Gastroesophageal sphincter (tissue), 4 donors: ENCODE measurements at places on chromosomes 1 and 21. TPM values are rescaled to one million over a fixed set of nuclear protein-coding genes. Genes with fewer than 3 reads are reported as not detected.

- no peak for ATAC-seq
These were observed 18.1 kb upstream of the SNX27 start for GRCh38 chr1:151593730-151594129.

GRCh38 chr21:21204366-21204996 lies 206.3 kb downstream of the NCAM2 start:
- ATAC-seq = no peak

GRCh38 chr1:85576266-85576641 lies 4.3 kb upstream of the CCN1 start:
- ATAC-seq = no peak

DNA sequence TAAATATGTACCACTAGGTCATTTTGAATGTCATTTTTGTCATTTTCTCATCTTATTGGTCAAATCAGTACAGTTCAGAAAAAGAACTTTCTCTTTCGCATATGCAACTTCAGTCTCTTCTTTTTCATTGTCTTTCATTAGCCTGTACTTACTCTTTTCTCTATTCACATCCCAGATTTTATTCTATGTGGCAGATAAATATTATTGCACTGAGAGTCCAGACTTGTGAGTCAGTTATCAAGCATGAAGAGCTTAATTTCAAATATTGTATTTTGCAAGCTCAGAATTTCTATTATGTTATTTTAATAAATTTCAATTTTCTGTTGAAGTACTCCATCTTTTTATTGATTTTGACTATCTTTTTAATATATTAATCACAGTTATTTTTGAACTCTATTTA lies 105.2 kb upstream of the PALMD start:
- no peak for ATAC-seq

GRCh38 chr1:110945626-110946025 lies 18.1 kb downstream of the LRIF1 start:
- no peak for ATAC-seq

DNA sequence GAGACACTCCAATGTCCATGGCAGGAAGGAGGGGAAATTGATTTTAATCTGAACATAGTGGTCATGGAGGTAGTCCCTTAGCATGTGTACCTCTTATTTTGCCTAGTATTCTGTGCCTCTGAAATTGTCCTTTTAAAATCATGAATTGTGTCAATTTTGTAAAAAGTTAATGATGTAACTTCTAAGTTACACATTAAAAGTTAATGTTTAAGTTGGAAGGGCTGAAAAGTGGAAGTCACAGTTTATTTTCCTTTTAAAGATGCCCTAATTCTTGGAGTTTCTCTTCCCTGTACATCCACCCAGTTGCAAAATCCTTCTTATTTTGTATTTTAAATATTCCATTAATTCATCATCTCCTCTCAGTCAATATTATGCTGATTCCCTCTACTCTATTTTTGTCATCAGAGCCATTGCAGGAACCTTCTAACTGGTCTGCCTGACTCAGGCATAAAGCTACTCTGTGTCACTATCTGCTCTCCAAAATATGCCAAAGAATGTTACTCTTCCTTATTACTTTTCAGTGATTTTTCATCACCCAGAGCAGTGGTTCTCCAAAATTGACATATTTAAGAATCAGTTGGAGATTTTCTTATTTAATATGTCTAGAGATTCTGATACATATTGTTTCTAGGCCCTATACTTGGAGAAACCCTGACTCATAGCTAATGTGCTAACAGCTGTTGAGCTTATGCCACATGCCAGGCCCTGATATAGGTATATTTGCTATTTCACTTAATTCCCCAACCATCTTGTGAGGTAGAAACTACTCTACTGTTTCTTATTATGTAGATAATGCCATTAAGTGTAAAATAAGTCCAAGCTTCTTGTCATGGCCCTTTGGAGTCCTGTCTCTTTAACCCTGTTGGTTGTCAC lies 5.1 kb downstream of the HOOK1 start:
- ATAC-seq = no peak

- ATAC-seq = no peak
These were observed 43.4 kb downstream of the SHCBP1L start for GRCh38 chr1:182909578-182909977.

- no peak for ATAC-seq
These were observed 101.0 kb upstream of the GUCA2B start for GRCh38 chr1:42052072-42052699.

GRCh38 chr1:85934516-85934915 lies 222.1 kb downstream of the COL24A1 start:
- ATAC-seq = no peak

DNA sequence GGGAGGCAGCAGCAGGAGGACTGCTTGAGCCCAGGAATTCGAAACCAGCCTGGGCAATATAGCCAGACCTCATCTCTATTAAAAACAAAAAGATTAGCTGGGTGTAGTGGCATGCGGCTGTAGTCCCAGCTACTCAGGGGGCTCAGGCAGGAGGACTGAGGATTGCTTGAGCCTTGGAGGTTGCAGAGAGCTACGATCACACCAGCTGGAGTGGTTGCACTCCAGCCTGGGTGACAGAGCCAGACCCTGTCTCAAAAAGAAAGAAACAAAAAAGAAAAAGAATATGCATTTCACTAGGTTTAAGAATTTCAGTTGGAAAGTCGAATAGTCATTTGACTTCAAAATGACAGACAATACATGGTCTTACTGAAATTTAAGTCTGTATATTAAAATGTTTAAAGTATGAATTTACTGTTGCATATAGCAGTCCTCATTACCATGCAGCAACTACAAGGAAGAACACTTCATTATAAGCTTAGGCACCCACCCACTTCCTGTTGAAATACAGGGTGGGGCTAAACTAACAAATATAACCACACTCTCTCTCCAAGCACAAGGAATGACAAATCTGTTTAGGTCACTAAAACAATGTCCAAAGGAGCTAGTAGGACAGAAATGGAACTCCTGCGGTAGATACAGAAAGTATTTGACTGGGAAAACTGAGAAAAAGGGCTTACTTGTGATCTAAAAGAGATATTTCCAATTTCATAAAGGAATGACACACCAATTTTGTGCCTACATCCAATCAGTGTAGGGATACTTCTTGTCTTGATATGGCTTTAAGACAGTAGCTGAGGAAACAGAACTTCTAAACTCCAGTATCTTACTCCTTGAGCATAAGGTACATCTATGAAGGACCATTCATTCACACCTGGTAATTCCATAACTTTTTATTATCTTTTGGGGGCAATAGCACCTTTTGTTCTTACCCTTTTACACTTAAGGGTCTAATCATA lies 44.1 kb downstream of the GPR3 start:
- peak; percentile 86 for ATAC-seq

The HES3 gene
- not detected for total RNA-seq

The FAAH gene
- 7.8 TPM for total RNA-seq

The DNTTIP2 gene
- total RNA-seq = 30.6 TPM

The ARHGAP30 gene
- total RNA-seq = 11.6 TPM

The CELA3A gene
- not detected for total RNA-seq
